ENCODE measurements at places on chromosomes 5 and 9.

- no peak for DNase-seq
Measured at GRCh38 chr9:125887172-125887571, 140.0 kb downstream of the PBX3 start.

- peak; percentile 14 for DNase-seq
Measured at GRCh38 chr9:97109194-97109811, 70.4 kb upstream of the CTSV start.

GRCh38 chr5:32538031-32538547 is 47.3 kb upstream of the SUB1 start:
- DNase-seq = no peak

DNA sequence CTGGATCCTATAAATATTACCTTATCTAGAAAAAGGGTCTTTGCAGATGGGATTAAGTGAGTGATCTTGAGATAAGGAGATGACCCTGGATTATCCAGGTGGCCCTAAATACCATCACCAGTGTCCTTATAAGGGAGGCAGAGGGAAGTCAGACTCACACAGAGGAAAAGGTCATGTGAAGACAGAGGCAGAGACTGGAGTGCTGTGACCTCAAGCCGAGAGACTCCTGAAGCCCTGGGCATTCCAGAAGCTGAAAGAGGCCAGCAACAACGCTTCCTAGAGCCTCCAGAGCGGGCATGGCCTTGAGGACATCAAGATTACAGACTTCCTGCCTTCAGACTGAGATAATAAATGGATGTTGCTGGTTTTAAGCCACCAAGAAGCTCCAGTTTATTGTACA is 118.8 kb downstream of the ATPSCKMT start:
- no peak for DNase-seq

- DNase-seq = no peak
Measured at GRCh38 chr5:94517490-94518488, 100.6 kb downstream of the KIAA0825 start.

GRCh38 chr5:81290146-81290545 is 11.2 kb upstream of the ZCCHC9 start:
- no peak for DNase-seq

- DNase-seq = no peak
Measured at GRCh38 chr5:108143581-108143980, 238.3 kb downstream of the FBXL17 start.

DNA sequence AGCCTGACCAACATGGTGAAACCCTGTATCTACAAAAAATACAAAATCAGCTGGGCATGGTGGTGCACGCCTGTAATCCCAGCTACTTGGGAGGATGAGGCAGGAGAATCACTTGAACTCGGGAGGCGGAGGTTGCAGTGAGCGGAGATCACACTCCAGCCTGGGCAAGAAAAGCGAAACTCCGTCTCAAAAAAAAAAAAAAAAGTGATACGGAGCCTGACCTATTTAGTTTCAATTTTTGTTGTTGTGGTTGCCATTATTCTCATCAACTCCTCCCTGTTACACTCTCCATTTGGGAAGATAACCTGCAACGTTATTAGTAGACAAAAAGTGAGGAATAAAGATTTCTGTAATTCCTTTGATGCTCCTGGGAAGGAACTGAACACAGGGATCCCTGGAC is 1.3 kb downstream of the STOM start:
- DNase-seq = no peak

GRCh38 chr9:99025616-99026270 is 79.2 kb upstream of the TGFBR1 start:
- DNase-seq = no peak

- no peak for DNase-seq
Measured at GRCh38 chr5:59436364-59437148, 457.0 kb downstream of the PDE4D start.

GRCh38 chr5:127830157-127830556 is 127.0 kb downstream of the CCDC192 start:
- no peak for DNase-seq

DNA sequence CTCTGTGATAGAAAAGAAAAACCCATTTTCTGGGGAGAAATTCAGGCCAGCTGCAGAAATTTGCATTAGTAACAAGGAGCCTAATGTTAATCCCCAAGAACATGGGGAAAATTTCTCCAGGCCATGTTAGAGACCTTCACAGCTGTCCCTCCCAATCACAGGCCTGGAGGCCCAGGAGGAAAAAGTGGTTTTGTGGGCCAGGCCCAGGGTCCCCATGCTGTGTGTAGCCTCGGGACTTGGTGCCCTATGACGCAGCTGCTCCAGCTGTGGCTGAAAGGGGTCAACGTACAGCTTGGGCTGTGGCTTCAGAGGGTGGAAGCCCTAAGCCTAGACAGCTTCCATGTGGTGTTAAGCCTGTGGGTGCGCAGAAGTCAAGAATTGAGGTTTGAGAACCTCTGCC is 27.0 kb upstream of the C7 start:
- no peak for DNase-seq

DNA sequence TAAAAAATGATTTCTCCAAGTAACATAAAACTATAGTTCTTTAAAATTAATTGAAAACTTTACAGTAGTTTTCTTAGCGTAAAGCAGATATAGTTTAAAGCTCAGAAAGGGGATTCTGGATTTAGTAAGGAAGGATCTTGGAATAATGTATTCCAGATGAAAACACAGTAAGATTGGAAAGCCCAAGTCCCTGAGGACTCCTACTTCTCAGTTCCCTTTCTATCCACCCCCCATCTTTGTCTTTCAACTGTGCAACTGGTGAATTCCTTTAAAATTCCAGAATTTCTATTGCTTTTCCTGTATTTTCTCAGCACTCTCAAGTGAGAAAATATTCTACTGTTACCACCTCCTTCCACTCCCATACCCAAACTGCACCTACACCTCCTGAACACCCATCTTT is 184.5 kb upstream of the FBN2 start:
- DNase-seq = no peak

- no peak for DNase-seq
Measured at GRCh38 chr5:137320056-137321045, 178.8 kb downstream of the SPOCK1 start.

- DNase-seq = no peak
Measured at GRCh38 chr9:104941597-104941996, 13.6 kb upstream of the ABCA1 start.

- DNase-seq = no peak
Measured at GRCh38 chr5:36239370-36240293, 2.1 kb downstream of the NADK2 start.

- no peak for DNase-seq
Measured at GRCh38 chr9:995781-996180, 19.3 kb downstream of the DMRT3 start.

GRCh38 chr9:69936427-69936826 is 107.2 kb upstream of the MAMDC2 start:
- DNase-seq = no peak

DNA sequence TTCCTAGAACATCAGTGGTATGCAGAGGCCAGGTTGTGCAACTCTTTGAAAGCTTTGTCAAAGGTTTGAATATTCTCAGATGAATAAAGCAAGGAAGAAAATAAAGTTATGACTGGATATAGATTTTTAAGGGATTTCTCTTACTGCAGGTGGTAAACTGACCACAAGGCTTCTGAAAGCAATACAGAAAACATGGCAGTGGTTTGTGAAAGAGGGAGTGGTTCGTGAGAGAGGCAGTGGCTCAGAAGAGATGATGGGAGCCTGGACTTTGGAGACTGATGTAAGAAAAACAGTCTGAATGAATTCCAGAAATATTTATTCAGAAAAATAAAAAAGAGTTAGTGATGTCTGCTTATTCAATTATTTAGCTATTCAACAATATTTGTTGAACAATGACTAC is 380.4 kb upstream of the CTNND2 start:
- no peak for DNase-seq

DNA sequence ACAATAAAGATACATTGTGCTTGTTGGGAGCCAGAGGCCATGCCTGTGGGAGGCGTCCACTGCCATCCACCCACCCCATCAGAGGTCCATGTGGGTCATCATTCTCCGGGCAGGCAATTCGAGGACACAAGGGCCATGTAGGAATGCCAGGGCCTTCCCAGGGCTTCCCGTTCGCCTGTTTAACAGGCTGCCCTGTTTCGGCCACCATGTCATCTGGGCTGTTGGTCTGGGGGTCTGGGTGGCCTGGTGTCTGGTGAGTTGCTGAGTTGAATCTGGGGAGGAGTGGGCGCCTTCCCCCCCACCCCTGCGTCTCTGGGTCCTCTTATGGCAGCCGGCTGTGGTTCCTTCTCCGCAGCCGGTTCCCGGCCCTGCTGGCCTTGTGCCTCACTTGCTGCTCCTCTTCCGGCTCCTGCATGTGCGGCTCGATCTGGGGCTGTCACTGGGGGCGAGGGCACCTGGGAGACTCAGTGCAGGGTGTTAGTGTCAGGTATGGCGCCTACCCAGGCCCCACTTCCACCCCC is 117.4 kb downstream of the WNK2 start:
- DNase-seq = no peak

DNA sequence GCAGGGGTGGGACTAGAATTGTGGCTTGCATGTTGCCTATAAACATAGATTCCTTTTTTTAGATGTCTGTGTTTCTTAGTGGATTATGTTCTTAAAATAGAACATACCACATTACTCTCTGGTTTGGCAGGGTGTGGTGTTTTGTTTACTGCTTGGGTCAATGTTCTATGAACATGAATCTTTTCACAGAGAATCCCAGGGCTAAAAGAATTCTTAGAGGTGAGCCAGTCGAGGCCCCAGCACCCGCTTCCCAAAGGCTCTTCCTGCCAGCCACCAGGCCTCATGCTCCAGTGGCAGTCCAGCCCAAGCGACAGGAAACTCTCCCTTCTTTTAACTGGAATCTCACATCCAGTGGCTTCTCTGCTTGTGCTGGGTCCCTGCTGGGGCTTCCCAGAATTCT is 126.6 kb downstream of the C9orf152 start:
- DNase-seq = no peak

GRCh38 chr9:104923740-104924139 is 4.2 kb downstream of the ABCA1 start:
- no peak for DNase-seq

DNA sequence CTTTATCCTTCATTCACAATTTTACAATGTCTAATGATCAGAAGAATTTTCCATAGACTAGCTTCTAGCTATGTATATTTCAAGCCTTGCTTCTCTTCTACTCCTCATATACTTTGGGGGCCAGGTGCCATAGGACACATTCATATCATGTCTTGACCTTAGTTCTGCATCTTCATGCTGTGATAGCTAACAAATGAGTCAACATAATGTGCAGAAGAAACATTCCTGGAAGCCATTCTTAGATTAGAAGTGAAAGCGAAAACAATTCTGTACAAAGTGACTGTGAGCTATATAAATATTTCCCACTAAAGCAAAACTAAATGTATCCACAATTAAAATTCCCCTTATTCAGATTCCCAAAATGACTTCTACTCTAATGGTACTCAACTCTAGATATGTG is 320.2 kb upstream of the NREP start:
- no peak for DNase-seq

DNA sequence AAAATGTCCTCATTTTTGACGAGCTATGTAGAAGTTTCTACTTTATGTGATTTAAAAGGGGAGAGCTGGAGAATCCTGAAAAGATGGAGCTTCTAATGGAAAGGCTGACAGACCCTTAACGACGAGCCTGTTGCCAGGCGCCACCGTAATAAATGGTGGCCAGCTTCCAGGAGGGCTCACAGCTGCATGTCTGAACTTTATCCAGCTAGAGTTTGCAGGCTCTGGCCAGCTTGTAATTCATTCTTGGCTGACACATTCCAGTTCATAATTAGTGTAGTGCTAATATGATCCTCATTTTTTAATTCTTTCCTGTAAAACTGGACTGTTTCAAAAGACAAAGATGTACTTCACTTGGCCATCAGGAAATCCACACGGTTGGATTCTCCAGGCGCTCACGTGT is 246.7 kb downstream of the GAS1 start:
- no peak for DNase-seq

DNA sequence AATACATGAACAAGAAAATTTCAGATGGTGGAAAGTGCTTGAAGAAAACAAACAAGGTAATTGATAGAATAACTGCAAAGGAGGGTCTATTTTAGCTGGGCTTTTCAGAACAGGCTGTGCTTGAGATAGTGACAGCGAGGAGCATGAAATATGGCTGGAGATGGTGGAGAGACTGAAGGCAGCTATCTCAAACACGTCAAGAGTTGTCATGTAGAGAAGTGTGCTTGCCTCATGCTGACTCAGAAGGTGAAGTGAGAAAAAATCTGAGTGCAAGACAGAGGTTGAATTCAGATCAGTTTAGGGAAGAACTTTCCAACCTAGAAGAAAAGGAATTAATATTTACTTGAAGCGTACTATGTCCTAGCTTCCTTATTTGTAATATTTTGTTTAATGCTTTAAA is 115.5 kb upstream of the RANBP3L start:
- DNase-seq = no peak

DNA sequence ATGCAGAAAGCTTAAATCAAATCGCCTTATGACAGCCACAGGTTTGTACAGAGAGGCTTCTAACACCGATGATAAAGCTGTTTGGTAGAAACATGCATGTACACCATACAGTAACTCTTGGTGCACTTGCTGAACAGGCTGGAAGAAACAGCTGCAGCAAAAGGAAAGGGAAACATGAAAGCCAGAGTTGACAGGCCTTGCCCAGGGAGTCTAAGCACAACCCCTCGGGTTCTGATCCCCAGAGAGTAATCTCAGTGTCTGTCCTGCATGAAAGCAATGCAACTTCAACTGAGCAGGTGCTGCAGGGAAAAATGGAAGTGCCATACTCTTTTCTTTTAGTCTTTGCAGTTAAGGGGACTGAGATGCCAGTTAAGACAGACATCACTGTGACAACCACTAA is 419.9 kb downstream of the BNC2 start:
- no peak for DNase-seq

Data from stimulated activated CD4-positive, alpha-beta T cell treated with anti-CD3 and anti-CD28 coated beads, TNF-alpha, amount 100 ng/mL, for 1 hour (primary cell).